ENCODE measurements at places on chromosomes 1 and 21. TPM values are rescaled to one million over a fixed set of nuclear protein-coding genes. Genes with fewer than 3 reads are reported as not detected.

GRCh38 chr1:173917635-173918493 lies 737 bp upstream of the SERPINC1 start:
- DNase-seq = no peak

DNA sequence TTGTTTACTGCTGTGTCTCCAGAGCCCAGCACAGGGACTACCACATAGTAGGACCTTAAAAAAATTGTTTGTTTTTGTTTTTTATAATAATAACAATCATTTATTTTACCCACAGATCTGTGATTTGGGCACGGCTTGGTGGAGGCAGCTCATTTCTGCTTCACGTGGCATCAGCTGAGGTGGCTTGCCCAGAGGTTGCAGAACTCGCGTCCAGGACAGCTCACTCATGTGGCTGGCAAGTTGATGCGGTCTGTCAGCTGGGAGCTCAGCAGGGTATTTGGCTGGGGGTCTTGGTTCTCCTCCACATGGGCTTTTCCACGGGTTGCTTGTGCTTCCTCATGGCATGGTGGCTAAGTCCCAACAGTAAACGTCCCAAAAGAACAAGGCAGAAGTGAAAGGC lies 2.9 kb upstream of the SYNC start:
- no peak for DNase-seq

GRCh38 chr1:1326075-1326605 lies 1.5 kb downstream of the CPTP start:
- no peak for DNase-seq

DNA sequence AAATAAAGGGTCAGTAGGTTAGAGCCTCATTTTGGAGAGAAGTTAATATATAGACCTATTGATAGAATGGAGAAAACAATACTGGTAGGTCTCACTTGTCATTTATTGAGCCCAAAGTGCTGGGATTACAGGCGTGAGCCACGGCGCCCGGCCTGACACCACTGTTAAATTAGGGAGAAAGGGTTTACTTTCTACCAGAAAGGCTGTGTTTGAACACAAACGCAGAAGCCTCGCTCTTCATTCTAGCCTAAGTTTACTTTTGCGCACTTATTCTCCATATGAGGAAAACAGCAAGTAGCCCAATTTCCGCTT lies 710 bp upstream of the PRPF3 start:
- DNase-seq = no peak

Gene NBPF3
- 12.3 TPM for total RNA-seq

- no peak for DNase-seq
These were observed 51.4 kb upstream of the ACTRT2 start for GRCh38 chr1:2969845-2970291.

Gene SPOCD1
- 0.34 TPM for total RNA-seq

- no peak for DNase-seq
These were observed 94.2 kb upstream of the IPO9 start for GRCh38 chr1:201734786-201735185.

- DNase-seq = no peak
These were observed 46.6 kb downstream of the PACC1 start for GRCh38 chr1:212368073-212368484.

All from activated naive CD8-positive, alpha-beta T cell treated with anti-CD3 and anti-CD28 coated beads, Interleukin-2, amount 10 ng/mL, durations not matched to agents 7 days and 5 days (primary cell).